Hematopoietic multipotent progenitor cell treated with erythropoietin and hydrocortisone succinate and interleukin-3 and kit ligand, for 17 days (in vitro differentiated cells): ENCODE measurements at places on chromosomes 1 and 21.
A peak's percentile ranks its signal among the peaks of the same experiment; 100 is the strongest.

- DNase-seq, result peak; percentile 56
These were observed 1.6 kb downstream of the ELOVL1 start for GRCh38 chr1:43366179-43366578.

- no peak for DNase-seq
These were observed 16.0 kb upstream of the GBP1 start for GRCh38 chr1:89081005-89081404.

DNA sequence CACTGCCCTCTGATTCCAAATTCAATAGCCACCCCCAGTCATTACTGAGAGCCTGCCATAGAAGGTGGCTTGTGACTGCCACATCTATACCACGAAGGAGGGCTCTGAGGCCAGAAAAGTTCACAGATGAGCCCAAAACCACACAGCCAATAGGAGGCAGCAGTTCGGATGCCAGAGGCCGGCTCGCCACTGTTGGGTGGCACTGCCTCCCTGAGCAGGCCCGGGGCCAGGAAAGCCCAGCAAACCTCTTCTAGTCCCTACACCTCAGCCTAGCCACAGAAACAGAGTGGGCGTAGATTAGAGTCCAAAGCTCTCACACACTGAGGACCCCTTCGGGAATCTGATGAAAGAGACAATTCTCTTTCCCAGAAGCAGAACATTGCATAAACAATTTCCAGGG is 5.9 kb upstream of the CAMK2N1 start:
- DNase-seq, result no peak

DNA sequence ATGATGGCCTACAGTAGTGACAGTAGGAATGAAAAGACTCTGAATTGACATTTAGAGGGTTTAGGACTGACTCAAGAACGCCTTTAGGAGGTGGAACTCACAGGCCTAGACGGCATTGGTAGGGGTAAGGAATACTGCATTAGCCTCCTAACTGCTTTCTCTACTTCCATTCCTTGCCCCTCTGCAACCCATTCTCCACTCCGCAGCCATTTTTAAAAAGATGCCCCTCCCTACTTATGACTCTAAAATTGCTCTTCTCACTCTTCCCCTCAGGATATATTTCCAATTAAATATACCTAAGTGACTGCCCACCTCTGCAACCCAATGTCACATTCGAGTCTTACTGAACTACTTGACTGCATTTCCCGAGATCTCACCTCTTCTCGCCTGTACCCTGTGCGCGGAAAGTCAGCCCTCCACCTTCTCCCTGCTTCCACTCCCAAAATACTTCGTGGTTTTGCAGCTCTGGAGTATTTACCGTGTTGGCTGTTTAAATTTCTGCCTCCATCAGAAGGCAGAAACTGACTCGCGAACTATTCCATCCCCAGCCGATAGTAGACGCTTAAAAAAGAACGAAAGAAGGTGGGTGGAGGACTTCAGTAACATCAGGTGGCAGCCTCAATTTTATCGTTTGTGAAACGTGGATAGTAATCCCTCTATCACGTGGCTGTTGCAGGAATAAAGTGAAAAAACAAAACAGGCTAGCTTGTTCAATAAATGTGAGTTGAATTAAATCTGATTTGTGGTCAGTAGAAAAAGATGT is 1.1 kb upstream of the YBX1 start:
- DNase-seq, result peak; percentile 39

GRCh38 chr1:78408810-78409209 is 82.0 kb upstream of the PTGFR start:
- no peak for DNase-seq
